ENCODE measurements at places on chromosomes 1 and 21. TPM values are rescaled to one million over a fixed set of nuclear protein-coding genes. Genes with fewer than 3 reads are reported as not detected.

Gene GSTM2
- 3.4 TPM for total RNA-seq

Gene VANGL2
- 0.71 TPM for total RNA-seq

Gene SPRR2F
- not detected for total RNA-seq

Gene OPTC
- total RNA-seq = not detected

Gene CFAP141
- not detected for total RNA-seq

Gene MARCKSL1
- total RNA-seq = 61.7 TPM

Gene GTF2B
- 23.9 TPM for total RNA-seq

Gene BNIPL
- total RNA-seq = 0.04 TPM

Gene RAB3B
- total RNA-seq = 4.3 TPM

Gene SMIM11
- 18.0 TPM for total RNA-seq

Data from A549 treated with AZD2906 at 1 μM for 4 hours (cell line).